ENCODE measurements at places on chromosomes 7 and 10.

GRCh38 chr7:152107945-152108344 lies 82.5 kb downstream of the GALNT11 start:
- DNase-seq = no peak

DNA sequence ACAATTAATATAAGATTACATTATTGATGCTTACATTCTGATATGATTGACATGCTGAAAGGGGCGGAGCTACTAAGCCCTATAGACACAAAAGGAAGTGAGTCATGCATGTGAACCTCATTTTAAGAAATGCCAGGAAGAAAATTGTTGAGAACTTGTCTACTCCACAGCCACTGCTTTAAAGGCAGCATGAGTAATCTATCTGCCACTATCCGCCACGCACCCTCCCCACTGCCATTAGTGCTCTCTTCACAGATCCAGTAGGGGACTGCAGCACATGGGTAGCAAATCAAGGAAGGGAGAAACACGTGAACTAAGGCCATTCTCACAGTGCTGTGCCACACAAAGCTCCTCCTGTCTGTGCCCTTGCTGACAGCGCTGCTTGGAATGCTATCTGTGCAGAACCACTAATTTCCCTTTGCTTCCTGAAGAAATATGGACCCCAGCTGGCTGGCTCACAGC lies 524.8 kb downstream of the GRM8 start:
- no peak for DNase-seq

GRCh38 chr10:110013630-110014293 lies 6.0 kb downstream of the ADD3 start:
- no peak for DNase-seq

DNA sequence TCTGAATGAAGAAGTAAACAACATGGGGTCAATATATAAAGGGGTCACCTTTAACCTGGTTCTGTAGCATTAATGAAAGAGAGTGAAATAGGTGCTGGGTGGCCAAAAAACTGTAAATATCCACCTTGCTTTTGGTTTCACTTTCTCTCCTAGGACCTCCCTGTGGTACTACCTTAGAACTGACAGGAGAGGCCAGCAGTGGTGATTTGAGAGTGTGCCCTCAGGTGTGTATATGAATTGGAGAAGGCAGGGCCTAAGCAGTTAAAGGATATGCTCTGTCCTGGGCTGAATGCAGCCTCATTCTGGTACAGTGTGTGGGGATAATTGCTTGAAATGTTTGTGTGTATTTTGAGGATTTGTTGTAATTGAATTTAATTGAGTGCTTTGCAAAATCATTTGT lies 62.0 kb downstream of the BBS9 start:
- DNase-seq = no peak

GRCh38 chr7:133470-133869 lies 58.9 kb upstream of the FAM20C start:
- DNase-seq = no peak

- DNase-seq = no peak
Observed at GRCh38 chr10:101121654-101122031, 9.5 kb upstream of the TLX1 start.

GRCh38 chr7:88322151-88322550 lies 15.5 kb upstream of the STEAP4 start:
- DNase-seq = no peak

DNA sequence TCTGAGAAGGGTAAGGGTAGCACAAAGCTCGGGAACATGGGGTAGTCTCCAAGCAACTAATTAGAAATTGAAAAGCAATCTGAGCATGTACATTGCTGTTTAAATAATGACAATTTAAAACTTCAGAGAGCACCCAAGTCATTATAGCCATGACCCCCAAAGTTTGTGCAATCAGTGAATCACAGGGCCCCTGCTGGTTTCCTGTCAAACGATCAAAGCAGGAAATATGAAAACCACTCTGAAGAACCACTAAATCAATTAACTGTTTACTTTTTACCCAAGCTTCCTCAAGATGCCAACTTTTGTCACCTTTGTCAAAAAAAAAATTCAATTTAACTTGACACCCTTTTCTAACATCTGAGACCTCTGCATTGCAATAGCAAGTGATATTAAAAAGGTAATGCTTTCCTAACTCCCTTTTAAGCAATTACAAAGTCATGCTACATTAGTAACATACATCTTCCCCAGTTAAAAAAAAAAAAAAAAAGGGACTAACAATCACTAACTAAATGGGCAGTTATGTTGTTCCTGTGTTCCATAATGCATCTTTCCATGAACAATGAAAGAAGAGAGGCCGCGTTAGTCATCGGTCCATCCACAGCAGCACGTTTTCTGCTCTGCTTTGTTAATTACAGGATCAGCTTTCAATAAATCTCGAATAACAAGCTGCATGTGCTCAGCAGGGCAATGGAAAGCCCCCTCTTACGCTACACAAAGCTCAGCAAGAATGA lies 80.6 kb downstream of the ETV1 start:
- DNase-seq = no peak

DNA sequence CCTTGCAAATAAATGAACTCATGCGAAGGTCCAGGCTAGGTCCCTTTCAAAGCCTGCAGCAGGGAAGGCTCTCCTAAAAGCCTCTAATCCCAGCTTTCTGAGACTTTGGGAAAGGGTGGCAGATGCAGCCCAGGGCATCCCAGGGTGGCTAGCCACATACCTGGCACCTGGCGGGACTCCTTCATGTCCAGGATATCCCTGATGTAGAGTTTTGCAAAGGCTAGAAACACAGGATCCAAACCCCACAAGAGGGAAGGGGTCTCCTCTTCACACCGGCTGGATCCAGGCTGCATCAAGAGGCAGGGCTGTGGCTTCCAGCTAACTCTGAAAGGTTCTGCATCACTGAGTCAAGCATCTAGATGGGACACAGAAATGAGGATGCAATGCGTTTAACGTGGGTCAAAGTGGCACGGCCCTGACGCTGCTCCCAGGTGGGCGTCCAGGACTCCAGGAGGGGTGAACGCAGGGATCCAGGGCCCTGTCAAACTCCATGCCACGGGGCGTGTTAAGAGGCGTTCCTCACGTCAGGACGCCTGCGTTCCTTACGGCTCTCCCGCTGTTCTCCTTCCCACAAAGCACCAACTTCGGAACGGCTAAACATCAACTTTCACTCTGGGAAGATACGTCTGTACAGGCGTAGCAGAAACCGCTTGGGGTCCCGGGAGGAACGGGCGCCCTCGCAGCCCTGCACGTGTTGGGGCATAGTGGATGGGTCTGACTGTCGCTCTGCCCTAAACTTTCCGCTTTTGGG lies 507 bp downstream of the STN1 start:
- no peak for DNase-seq

DNA sequence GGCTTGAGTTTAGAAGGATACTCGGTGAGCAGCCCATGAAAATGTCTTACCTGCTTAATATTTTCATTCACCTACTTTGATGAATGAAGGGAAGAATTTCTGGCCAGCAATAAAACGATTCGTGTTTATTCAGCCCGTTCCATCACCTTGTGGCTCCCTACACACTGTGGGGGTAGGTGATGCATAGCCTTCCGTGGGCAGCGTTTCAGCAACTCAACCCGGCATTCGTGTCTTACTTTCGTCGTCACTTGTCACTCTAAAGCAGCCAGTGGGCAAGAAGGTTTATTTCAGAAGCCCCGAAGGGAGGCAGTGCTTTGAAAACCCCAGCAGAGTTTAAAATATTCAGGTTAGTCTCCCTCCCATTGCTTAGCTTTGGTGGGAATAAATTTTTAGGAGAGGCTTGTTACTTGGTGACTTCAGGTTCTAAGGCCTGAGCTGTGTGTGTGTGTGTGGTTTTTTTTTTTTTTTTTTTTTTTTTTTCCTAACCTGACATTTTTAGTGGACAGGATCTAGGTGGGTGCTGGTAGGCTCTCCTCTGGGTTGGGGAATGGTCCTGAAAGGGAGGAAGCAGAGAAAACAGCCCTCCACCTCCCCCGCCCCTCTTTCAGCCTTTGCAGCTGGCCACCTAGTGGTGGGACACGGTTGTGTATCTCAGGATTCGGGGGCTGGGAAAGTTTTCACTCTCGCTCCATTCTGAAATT lies 1.8 kb downstream of the GRK5 start:
- no peak for DNase-seq

- DNase-seq = no peak
Observed at GRCh38 chr10:114121031-114121430, 53.0 kb downstream of the CCDC186 start.

DNA sequence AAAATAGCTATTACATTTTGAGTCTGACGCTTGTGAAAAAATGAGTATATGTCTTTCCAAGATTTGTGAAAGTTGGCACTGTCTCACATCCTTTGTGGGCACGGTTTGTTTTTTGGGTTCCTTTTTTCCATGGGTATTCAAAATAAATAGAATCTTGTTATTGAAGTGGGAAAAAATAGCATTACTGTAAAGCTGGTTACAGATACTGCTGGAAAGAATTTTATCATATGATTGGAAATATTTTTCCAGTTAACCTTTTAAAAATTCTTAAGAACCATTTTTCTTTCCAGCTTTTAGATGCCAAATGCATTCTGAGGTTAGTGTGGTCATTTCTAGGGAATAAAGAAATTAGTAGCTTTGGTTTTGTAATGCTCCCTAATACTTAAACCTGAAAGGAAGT lies 11.4 kb downstream of the NET1 start:
- DNase-seq = no peak

GRCh38 chr10:35331894-35332640 lies 4.2 kb upstream of the CCNY start:
- DNase-seq = no peak

GRCh38 chr7:37208528-37208927 lies 240.1 kb downstream of the ELMO1 start:
- peak; percentile 5 for DNase-seq

- DNase-seq = no peak
Observed at GRCh38 chr10:113305871-113306270, 247.0 kb upstream of the HABP2 start.

DNA sequence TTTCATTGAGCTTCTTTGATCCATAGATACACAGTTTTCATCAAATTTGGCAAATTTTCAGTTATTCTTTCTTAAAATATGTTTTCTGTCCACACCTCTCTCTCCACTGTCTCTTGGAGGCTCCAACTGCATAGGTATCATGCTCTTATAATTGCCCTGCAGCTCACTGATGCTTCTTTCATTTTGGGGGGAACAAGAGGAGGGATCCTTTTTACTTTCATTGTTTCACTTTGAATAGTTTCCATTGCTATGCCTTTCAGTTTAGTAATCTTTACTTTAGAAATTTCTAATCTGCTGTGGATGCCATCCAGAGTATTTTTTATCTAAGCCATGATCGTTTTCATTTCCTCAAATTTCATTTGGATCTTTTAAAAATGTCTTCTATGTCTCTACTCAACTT lies 32.9 kb downstream of the KBTBD2 start:
- DNase-seq = no peak

- no peak for DNase-seq
Observed at GRCh38 chr7:5488286-5488878, 64.7 kb upstream of the TNRC18 start.

- no peak for DNase-seq
Observed at GRCh38 chr7:87151729-87152111, 533 bp upstream of the DMTF1 start.

- no peak for DNase-seq
Observed at GRCh38 chr10:35379226-35380137, 43.2 kb downstream of the CCNY start.

DNA sequence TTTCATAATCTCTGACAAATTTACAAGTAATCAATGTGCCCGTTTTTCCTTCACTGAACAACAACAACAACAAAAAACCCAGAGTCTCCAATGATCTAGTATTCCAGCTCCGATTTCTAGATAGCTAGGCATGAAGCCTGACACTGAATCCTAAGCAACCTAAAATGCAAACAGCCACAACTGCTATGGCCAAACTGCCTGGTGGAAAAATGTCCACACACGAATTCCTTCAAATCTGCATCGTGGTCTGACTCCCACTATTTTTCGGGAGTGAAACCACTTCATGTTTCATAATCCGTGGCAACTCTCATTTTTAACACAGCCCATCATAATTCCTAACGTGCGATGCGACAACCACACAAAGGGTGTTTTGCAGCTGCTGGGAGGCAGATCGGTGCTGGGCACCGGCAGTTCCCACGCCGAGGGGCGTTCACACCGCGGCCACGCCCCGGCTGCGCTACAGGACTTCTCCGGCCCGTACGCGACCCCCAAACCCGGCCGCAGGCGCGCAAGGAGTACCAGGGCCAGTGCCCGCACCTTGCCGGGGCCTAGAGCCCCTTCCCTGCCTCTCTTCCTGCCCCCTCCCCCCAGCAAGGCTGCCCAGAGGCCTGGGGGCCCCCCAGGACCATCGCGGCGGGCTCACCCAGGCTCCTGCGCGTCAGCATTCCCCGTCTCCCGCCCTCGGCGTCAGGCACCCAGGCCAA lies 814 bp downstream of the RUFY2 start:
- no peak for DNase-seq

- no peak for DNase-seq
Observed at GRCh38 chr7:27952456-27953285, 212.7 kb downstream of the TAX1BP1 start.

GRCh38 chr7:29146057-29146706 lies at the start of gene CPVL:
Gene CPVL, minus strand, starts transcription at chr7:29146537. Its CDS starts 25,476 bp downstream, at chr7:29121061.
- no peak for DNase-seq

DNA sequence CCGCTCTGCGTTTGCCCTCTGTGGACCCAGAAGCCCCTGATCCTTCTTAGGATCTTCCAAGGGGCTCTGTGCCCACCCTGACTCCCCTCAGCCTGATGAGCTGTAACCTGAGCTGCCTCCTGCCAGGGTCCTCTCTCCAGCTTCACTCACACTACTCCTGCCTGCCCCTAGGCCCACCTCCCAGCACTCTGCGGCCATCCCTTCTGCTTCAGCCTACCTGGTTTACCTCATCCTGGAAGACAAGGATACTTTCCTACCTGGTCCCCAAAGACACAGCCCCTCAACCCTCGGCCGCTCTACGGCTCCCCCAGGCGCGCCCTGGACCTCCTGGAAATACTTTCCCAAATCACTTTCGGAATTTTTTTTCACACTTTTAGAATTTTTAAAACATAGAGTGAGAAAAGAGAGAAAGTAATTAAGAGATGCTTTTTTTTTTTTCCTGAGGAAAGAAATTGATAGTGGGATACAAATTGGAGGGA lies 6.4 kb upstream of the ZNF862 start:
- DNase-seq = no peak

DNA sequence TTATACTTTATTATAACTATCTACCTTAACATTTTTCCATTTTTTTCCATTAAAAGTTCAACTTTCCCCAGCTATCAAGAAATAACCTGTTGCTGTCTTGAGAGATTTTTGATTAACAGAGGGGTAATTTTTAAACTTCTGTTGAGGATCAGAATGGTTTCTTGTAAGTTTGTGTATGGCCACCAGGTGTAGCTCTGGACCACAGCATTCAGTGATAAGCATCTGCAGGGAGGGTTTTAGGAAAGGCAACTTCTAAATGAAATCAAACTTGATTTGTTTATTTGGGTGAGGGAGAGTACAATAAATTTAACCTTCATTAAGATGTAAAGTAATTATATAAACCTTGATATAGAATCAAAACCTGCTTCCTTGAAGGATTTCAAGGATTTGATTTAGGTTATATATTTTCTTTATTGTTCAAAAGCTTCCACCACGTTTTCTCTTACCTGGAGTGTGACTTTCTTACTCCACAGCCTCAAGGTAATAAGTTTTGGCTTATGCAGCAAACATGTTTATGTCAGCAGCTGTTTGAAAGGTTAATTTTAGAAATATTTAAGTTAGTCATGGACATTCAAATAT lies 153.3 kb downstream of the STK31 start:
- DNase-seq = no peak

- no peak for DNase-seq
Observed at GRCh38 chr10:16891375-16892313, 74.4 kb upstream of the RSU1 start.

All from esophagus squamous epithelium (tissue), 5 donors.